ENCODE measurements at places on chromosomes 1 and 21. TPM values are rescaled to one million over a fixed set of nuclear protein-coding genes. Genes with fewer than 3 reads are reported as not detected.

WDR64 gene
- total RNA-seq: not detected

ZNF670 gene
- 4.5 TPM for total RNA-seq

NIPAL3 gene
- total RNA-seq: 104 TPM

SPRR2E gene
- total RNA-seq: not detected

GRCh38 chr1:2416403-2416802 is 4.0 kb upstream of the PEX10 start:
- DNase-seq: peak; percentile 60
- no peaks in the 10 kb centered on the region for H3K27me3 ChIP-seq
- no peak overlapping the region for H3K4me3 ChIP-seq

DNA sequence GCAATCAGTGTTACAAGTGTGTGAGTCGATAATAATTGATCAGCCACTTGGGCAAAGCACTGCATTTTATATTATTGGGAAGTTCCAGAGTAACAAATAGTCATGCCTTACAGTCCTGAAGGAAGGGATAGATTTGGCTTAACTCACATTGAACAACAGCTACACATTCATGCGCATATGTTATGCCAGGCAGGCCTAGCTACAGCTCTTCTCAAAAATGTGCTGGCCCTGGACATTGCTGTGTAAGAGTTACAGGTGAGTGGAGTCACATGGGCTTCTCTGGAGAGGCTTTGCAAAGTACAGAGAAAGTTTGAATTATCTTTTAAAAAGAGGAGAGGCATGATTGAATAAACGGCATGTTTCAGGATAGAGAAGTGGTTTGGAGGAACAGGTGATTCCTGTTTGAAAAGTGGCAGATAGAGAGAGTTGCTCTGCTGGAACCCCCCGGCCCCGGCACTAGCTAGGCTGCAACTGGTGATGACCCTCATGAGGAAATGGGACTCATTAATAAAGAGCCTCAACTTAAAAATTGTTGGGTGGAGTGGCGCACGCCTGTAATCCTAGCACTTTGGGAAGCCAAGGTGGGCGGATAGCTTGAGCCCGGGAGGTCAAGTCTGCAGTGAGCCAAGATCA is 200.6 kb downstream of the CRB1 start:
- H3K4me1 ChIP-seq: peaks cover 2% of the 10 kb centered on the region
- H3K27me3 ChIP-seq: no peaks in the 10 kb centered on the region
- peak; percentile 65 for DNase-seq

DNA sequence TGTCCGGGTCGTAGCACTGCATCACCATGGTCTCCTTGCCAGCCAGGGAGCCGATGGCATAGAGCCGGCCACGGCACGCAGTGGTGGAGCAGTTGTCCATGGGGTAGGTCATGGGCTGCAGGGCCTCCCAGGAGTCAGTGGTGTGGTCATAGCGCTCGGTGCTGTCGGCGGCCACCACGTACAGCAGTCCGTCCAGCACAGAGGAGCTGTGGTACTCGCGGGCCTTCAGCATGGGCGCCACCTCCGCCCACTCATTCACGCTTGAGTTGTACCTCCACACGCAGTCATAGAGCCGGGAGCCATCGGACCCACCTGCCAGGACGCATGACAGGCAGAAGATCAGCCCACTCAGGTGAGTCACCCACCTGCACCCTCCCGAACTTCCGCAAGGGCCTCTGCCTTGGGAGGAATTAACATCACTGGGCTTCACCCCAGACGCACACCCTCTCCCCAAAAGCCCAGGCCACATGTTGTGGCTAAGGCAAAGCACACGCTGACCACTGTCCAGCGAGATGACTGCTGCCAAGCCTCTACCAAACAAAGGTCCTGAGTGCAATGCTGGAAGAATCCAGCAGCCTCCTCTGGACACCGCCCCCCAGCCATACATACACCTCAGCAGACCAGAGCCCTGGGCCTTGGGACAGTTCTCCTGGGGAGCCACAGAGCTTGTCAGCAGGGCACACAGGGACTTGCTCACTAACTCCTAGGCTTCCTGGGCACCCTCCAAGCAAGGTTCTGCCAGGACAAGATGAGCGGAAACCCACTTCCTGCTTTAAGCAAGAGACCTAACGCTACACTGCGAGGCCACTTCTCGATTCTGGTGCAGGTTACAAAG is 3.3 kb downstream of the KLHL21 start:
- H3K36me3 ChIP-seq: peaks cover 27% of the 10 kb centered on the region
- DNase-seq: no peak
- H3K4me3 ChIP-seq: no peak overlapping the region
- H3K27me3 ChIP-seq: no peaks in the 10 kb centered on the region
- H3K27ac ChIP-seq: no peak overlapping the region

GRCh38 chr1:92326681-92327080 is 27.8 kb downstream of the RPAP2 start:
- H3K27me3 ChIP-seq: no peaks in the 10 kb centered on the region

GRCh38 chr1:7442036-7442435 is 329.1 kb upstream of the VAMP3 start:
- H3K36me3 ChIP-seq: no peaks in the 10 kb centered on the region
- no peaks in the 10 kb centered on the region for H3K4me1 ChIP-seq
- H3K27me3 ChIP-seq: no peaks in the 10 kb centered on the region
- H3K4me3 ChIP-seq: no peak overlapping the region
- H3K27ac ChIP-seq: no peak overlapping the region

Measured in thyroid gland (tissue), 4 donors.